CD8-positive, alpha-beta memory T cell (primary cell): ENCODE measurements at places on chromosomes 7 and 10.

DNA sequence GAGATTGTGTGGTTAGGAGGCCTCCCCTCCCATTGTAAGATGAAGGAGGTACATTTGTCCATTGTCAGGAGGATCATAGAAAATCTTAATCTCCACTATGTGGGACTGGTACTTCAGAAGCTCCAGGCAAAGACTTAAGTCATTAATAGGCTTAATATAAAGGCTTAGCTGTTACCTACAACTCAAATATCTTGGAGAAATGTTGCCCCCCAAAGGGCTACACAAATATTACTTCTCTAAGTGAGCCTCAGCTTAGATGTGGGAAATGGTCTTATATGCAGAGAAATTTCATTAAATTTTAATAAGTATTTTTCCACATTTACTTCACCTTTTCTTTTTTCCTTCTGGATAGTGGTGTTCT lies 27.2 kb downstream of the TAS2R41 start:
- DNase-seq = no peak

GRCh38 chr10:6528198-6528950 lies 51.7 kb downstream of the PRKCQ start:
- DNase-seq = no peak

DNA sequence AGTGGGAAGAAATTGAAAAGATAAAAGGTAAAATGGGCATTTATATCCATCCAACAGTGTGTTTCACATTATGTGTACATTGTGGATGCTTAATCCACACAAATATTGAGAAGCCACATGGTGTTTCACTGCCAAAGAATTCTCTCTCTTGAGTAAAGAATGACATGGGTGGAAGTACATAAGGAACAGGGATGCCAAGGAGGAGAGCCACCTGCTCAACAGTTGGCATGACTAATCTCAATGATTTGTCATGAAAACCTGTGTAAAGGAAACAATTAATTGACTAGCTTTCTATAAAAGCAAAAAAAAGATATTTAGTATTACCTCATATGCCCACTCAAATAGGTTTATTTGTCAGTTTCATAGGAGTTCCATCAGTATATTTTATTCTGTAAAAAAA lies 43.1 kb downstream of the MAGI2 start:
- no peak for DNase-seq

DNA sequence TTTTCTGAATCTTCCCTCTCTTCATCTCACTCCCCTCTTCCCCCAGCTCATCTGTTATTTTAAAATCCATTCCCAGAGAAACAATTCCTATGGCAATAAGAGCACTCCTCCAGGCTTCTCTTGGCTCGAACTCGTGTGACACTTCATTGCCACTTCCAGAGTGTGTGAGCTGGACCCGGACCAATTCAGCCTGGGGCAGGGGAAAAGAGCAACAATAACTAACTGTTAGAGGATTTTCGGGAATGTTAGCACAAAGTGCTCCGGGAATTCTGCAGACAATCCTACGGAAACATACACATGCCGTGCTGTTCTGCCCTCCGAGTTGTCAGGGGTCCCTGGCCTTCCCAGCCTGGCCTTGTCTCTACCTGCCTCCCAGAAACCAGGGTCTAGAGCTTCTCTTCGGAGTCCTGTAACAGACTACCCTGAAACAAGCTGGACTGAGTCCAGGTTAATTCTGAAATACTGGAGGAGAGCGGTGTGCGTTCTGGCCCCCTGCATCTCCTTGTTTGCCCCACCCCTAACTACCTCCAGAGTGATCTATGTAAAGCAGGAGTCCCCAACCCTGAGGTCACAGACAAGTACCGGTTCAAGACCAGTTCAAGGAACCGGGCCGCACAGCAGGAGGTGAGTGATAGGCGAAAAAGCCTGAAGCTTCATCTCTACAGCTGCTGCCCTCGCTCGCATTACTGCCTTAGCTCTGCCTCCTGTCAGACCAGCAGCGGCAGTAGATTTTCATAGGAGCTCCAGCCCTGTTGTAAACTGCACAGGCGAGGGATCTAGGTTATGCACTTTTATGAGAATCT lies 11.3 kb downstream of the COL26A1 start:
- no peak for DNase-seq

DNA sequence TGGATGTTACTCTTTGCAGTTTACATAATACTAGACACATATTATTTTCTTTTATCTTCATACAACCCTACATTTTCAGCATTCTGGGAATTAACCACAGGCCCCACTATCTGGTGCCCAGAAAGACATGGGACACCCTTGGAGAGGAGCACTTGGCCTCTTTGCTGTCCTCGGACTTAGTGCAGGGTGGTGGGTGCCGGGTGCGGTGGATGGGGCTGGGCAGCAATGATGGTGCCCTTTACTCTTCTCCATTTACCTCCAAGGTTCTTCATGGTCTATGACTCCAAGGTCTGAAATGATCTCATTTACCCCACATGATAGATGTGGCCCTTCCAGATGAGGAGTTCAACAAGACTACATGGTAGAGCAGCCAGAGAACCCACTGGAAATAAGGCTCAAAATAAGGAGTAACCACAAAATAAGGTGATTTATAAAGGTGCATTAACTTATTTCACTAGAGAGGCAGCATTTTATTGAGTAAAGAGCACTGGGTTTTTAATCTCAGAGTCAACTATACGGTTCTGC lies 56.2 kb upstream of the IGFBP3 start:
- no peak for DNase-seq

DNA sequence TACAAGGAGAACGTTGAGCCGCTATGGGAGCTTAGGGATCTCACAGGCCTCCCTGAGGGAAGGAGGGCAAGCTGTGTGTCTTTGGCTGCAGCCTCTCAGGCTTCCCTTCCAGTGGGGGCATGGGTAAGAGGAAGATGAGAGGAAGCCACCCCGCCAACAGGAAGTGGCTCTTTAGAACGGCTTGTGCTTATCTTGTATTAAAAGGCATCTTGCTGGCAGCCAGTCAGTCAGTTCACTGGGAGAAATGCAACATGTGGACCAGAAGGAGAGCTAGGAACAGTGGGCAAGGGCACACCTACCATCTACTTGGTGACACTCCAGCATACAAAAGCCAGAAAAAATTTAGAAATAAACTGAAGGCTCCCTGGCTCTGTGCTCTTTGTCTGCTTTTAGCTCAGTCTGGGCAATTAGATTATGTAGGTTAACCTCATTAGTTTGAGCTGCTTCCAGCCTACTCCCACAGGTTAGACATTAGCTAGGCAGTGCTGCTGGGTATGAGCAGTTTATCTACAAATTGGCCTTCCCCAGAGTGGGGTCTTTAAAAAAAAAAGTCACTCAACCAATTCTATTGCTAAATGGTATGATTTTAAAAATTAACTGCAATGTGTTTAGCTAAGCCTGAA lies 595.9 kb downstream of the KCNMA1 start:
- no peak for DNase-seq

DNA sequence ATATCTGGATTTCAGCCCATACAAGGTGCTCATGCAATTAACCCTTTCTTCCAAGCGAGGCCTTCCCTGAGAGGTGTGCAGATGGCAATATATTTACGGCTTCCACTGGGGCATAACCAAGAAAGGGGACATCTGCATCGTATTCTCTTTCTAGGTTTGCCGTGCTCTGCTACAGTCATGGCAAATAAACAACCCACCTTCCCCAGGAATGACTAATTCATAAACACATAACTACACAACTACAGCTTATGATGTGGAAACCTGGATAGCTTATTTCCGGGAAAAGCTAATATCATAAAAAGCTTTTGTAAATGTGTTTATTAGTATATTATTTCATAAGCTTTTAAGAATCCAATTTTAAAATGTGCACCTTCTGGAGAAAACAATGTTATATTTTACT lies 120.0 kb downstream of the CAMK1D start:
- DNase-seq = no peak

- DNase-seq = no peak
These were observed 34.5 kb upstream of the LYZL1 start for GRCh38 chr10:29254123-29255046.

- no peak for DNase-seq
These were observed 231.8 kb downstream of the AHR start for GRCh38 chr7:17530244-17530643.

DNA sequence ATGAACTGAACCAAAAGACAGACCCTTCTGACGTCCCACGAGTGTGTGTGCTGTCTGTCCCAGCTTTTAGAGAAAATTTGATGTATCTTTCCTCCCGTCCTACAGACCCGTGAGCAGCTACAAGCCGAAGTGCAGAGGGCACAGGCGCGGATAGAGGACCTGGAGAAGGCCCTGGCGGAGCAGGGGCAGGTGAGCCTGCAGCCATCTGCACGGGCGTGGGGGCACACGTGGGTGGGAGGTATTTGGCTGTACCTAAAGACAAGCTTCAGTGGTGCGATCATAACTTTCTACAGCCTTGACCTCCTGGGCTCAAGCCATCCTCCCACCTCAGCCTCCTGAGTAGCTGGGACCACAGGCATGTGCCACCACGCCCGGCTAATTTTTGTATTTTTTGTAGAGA lies 41.7 kb upstream of the DPYSL4 start:
- no peak for DNase-seq

GRCh38 chr10:87875929-87876571 lies 12.6 kb downstream of the PTEN start:
- DNase-seq = no peak

GRCh38 chr7:5420881-5421713 lies 2.5 kb downstream of the TNRC18 start:
- no peak for DNase-seq

DNA sequence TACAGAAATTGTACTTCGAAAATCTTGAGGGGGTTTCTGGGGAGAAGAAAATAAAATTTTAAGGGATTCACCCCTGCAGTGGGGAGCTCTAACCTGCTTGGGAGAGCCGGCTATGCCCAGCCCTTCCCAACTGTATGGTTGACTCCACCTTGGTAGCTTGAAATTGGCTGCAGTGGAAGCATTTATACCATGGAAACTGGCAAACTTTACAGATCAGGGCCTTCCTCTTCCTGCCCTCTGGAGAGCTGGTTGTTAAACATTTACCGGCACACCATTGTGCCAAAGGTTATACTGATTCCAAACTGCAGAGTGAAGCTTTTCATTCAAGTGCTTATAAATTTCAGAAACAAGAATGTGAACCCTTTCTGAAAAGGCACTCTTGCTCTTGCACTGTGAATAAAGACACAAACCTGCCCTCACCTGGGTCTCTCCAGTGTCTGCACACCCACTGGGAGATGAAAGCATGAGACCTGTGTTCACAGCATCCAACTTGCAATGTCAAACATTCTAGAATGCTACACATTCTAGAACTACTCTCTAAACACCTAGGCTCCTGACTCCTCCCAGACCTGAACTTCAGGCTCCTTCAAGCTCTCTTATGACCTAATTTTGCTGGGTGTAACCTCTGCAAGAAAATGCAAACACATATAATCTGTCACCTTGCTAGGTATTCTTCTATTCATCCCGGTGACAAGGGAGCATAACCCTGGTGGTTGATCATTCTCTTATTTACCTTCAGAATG lies 44.7 kb downstream of the ABLIM1 start:
- DNase-seq = no peak

- no peak for DNase-seq
These were observed 643 bp downstream of the SMO start for GRCh38 chr7:129188892-129189660.

DNA sequence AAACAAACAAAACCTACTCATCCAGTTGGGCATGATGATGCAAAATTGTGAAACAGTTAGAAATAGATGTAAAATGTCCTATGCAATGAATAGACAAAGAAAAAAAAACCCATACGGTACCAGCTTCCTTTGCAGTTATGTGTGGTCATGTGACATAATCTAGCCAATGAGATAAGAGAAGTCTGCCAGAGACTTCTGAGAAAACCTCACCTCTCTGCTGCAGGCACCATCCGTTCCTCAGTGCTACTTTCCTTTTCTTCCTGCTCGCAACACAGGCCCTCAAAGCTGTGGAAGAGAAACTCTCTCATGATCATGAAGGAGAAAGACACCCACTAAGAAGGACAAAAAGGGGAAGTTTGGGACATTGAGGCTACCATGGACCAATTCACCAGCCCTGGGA lies 76.8 kb upstream of the CARD11 start:
- DNase-seq = no peak

GRCh38 chr7:104973227-104973626 lies 40.8 kb upstream of the KMT2E start:
- no peak for DNase-seq

- no peak for DNase-seq
These were observed 42.8 kb upstream of the POM121L12 start for GRCh38 chr7:52992479-52993162.

- no peak for DNase-seq
These were observed 1188.3 kb upstream of the SORCS1 start for GRCh38 chr10:108352771-108353170.

DNA sequence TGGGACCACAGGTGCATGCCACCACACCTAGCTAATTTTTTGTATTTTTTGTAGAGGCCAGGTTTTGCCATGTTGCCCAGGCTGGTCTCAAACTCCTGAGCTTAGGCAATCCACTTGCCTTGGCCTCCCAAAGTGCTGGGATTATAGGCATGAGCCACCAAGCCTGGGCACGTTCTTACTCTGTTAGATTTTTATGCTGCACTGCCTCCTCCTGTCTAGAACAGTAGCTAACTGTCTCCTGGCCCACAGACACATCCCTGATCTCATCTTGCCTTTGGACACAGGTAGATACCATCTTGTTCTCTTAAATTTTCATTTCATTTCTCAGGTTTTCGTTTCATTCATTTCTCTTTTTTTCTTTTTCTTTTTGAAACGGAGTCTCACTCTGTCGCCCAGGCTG lies 41.1 kb downstream of the BLVRA start:
- no peak for DNase-seq

DNA sequence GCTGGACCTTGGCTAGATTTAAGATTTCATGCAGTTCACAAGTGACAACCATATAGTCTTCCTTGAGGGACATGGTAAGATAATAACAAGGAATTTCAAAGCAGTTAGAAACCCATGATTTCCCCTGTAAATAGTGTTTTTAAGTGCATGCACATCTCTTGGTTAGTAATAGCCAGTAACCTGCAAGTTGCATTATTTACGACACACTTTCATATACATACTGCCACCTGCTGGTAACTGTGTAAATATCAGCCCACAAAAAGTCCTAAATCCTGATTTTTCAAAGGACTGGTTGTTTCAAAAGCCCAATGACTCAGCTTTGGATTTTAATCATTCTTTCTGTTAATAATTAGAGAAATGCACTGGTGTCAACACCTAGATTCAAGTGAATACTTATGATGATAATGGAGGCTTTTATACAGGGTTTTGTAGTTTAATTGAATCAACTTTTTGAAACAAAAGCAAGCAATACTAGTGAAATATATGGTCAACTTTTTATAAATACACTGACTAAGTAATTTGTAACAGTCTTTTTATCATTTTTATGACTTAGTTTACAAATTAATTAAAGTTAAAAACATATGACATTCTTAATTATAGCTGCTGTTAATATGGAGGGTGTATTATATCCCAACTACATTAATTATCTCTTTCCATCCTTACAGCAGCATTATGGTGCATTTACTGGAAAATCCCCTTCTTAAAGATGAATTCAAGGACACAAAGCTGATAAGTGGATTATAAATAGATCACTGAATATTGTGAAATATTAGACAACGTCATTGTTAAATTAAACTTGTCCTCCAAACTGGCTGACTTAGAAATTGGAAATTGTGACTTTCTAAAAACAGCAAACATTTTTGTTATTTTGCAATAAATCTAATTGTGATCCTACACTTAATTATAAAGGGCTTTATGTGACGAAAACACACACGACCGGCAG lies 367.7 kb upstream of the SEMA3D start:
- no peak for DNase-seq
